Suprapubic skin (tissue), 4 donors: ENCODE measurements at places on chromosomes 11 and 22.

DNA sequence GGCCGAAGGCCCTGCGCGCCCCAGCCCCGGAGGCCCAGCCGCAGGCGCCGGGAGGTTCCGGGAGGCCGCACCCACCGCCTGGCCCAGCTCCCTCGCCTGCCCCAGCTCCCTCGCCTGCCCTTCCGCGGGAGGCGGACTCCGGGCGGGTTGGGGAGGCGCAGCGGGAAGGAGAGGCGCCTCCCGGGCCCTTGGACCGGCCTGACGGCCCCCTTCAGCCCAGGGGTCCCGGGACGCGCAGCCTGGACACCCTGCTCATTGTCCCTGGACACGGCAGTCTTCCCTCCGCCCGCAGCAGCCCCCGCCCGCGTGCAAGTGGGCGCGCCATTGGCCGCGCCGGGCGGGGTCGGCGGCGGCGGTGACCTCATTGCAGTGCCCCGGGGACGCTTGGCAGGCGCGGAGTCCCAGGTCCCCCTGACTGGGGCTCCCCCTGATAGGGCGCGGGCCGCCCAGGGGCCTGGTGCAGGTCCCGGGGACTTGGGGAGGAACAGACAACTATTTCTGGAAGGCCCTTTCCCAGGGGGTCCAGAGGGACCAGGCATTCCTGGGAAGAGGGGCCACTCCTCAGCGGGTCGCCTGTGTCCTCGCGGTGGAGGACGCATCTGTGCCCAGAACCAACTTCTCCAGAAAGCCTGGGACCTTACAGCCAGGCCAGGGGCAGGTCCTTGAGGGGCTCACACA is 501 bp downstream of the CD151 start:
- H3K27ac ChIP-seq = peak overlapping the region; percentile 94
- peak overlapping the region; percentile 85 for H3K4me3 ChIP-seq
- peaks cover 22% of the 10 kb centered on the region for H3K36me3 ChIP-seq
- H3K4me1 ChIP-seq = peaks cover 73% of the 10 kb centered on the region

DNA sequence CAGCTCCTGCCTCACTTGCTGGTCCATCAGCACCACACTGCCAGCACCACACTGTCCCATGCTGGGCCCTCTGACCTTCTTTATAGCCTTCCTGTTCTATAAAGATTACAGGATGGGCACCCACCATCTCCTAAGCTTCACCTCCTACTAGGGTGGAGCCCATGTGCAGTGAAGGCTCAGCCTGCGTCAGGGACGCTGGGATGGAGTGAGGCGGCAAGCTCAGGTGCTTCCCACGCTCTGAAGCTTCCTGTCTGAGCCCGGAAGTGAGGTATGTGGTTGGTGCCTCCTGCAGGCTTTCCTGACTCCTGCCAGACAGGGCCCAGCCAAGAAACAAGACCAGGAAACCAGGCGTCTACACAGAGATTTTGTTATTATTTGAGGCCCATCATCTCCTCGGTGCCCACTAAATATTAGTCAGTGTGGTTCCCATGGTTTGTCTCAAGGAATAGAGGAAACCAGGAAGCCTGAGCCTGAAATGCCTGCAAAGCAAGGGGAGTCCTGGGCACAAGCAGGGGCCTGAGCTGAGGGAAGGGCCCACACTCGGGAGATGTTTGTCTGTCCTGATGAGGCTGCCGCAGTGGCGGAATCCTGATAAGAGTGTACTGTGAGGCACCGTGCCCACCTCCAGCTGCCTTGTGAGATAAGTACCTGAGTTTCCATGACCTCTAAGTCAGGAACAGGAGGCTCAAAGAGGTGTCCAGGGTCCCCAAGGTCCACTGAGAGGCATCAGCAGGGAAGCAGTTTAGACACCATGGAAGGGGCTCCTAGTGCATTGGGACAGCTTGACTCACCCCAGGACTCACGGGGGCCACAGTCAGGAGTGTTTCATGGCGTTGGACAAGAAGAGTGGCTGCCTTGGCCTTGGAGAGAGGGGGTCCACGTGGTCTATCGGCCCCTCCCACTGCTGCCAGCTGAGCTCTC is 22.0 kb downstream of the RSPH14 start:
- no peaks in the 10 kb centered on the region for H3K27me3 ChIP-seq
- no peak for DNase-seq
- H3K27ac ChIP-seq = no peak overlapping the region
- no peaks in the 10 kb centered on the region for H3K4me1 ChIP-seq

DNA sequence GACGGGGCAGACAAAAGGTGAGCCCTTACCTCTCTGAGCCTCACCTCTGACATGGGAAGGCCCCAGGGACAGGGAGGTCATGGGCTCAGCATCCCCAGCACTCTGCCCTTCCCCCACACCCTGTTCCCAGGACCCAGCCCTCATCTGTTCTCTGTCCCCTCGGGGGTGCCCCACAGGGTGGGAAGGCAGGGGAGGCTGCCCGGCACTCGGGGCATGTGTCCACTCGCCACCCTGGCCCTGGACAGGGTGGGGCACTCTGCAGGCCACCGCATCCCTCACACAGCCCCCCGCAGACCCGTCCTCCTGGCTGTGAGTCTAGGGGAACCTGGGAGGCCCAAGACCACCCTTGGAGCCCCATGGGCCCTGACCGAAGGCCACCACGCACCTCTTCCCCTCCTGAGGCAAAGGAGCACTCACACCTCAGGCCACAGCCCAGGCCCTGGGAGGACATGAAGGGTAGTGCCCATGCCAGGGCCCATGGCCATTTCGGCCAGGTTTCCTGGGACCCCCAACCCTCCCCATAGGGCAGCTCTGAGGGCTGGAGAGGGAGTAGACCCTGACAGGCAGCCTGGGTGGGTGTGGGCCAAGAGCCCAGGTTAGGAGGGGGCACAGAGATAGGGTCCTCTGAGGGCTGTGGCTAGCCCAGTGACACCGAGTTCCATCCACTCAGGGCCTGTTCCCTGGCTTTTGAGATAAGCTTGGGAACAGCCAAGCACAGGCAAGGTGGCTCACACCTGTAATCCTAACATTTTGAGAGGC is 193.1 kb downstream of the IGLL1 start:
- H3K4me3 ChIP-seq = no peak overlapping the region
- peaks cover 8% of the 10 kb centered on the region for H3K4me1 ChIP-seq
- H3K27me3 ChIP-seq = peaks cover 6% of the 10 kb centered on the region
- no peak for DNase-seq

- H3K4me1 ChIP-seq = no peaks in the 10 kb centered on the region
- H3K27ac ChIP-seq = no peak overlapping the region
- no peak for DNase-seq
- no peak overlapping the region for H3K4me3 ChIP-seq
- H3K27me3 ChIP-seq = peaks cover 5% of the 10 kb centered on the region
These were observed 250.4 kb upstream of the SORL1-AS1 start for GRCh38 chr11:121703201-121703600.

GRCh38 chr11:96045622-96046456 is 121.9 kb upstream of the MTMR2 start:
- H3K27ac ChIP-seq = peak overlapping the region; percentile 63
- H3K27me3 ChIP-seq = no peaks in the 10 kb centered on the region
- peaks cover 23% of the 10 kb centered on the region for H3K4me1 ChIP-seq
- peak overlapping the region; percentile 20 for H3K4me3 ChIP-seq
- no peak for DNase-seq

GRCh38 chr11:23423656-23424055 is 563.4 kb upstream of the CCDC179 start:
- no peaks in the 10 kb centered on the region for H3K4me1 ChIP-seq
- no peaks in the 10 kb centered on the region for H3K27me3 ChIP-seq
- no peaks in the 10 kb centered on the region for H3K36me3 ChIP-seq

GRCh38 chr11:12186701-12187100 is 76.3 kb downstream of the MICAL2 start:
- no peak overlapping the region for H3K4me3 ChIP-seq
- no peaks in the 10 kb centered on the region for H3K27me3 ChIP-seq
- H3K36me3 ChIP-seq = no peaks in the 10 kb centered on the region
- H3K27ac ChIP-seq = no peak overlapping the region

GRCh38 chr11:8219257-8220021 is 44.2 kb downstream of the LMO1 start:
- peaks cover 5% of the 10 kb centered on the region for H3K4me1 ChIP-seq
- no peak for DNase-seq
- no peaks in the 10 kb centered on the region for H3K36me3 ChIP-seq
- no peaks in the 10 kb centered on the region for H3K27me3 ChIP-seq

- H3K4me3 ChIP-seq = peak overlapping the region; percentile 95
- H3K27me3 ChIP-seq = no peaks in the 10 kb centered on the region
- peaks cover 59% of the 10 kb centered on the region for H3K4me1 ChIP-seq
- no peaks in the 10 kb centered on the region for H3K36me3 ChIP-seq
These were observed 816 bp upstream of the PHRF1 start for GRCh38 chr11:575313-575995.

GRCh38 chr11:9802291-9802861 is 138.5 kb downstream of the SWAP70 start:
- peaks cover 27% of the 10 kb centered on the region for H3K4me1 ChIP-seq
- no peaks in the 10 kb centered on the region for H3K27me3 ChIP-seq
- H3K4me3 ChIP-seq = no peak overlapping the region
- H3K36me3 ChIP-seq = peaks cover 6% of the 10 kb centered on the region
- DNase-seq = no peak

- H3K36me3 ChIP-seq = no peaks in the 10 kb centered on the region
- no peak overlapping the region for H3K4me3 ChIP-seq
- no peak overlapping the region for H3K27ac ChIP-seq
- no peaks in the 10 kb centered on the region for H3K27me3 ChIP-seq
These were observed 84.8 kb downstream of the SNX19 start for GRCh38 chr11:130831506-130831905.

- H3K4me1 ChIP-seq = peaks cover 4% of the 10 kb centered on the region
- no peak overlapping the region for H3K27ac ChIP-seq
- peak; percentile 36 for DNase-seq
- H3K4me3 ChIP-seq = no peak overlapping the region
- no peaks in the 10 kb centered on the region for H3K36me3 ChIP-seq
- H3K27me3 ChIP-seq = peaks cover 86% of the 10 kb centered on the region
These were observed 80.3 kb upstream of the SHISAL1 start for GRCh38 chr22:44393066-44393465.

DNA sequence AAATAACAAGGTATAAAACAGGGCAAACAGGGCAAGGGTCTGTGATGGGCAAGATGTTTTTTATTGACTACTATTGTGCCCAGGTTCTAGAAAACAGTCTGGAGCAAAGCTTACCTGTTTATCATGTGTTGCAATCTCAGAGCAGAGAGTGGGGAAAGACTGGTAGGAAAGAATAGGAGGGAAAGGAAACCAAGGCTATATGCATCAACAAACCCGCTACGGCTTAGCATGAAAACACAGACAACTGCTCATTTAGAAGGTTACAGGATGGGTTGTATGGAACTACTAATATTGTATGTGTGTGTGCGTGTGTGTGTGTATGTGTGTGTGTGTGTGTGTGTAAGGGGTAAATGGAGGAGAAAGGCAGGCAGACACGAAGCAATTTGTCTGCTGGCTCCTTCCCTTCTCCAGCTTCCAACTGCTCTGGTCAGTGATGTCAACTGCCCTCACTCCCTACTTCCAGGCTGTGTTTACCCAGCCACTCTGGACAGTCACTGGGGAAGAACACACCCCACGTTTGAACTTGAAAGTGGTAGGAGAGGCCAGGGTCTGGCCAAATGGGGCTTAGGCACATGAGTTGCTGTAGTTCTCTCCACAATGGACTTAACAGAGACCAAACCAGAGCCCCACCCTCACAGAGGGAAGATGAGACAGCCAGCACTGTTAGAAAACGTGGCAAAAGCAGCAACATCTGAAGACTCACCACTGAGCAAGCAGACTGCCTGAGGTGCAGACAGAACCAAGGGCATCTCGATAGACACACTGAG is 47.0 kb downstream of the GAB2 start:
- no peak overlapping the region for H3K4me3 ChIP-seq
- no peak for DNase-seq
- H3K27me3 ChIP-seq = no peaks in the 10 kb centered on the region
- peaks cover 14% of the 10 kb centered on the region for H3K4me1 ChIP-seq
- H3K27ac ChIP-seq = no peak overlapping the region
- no peaks in the 10 kb centered on the region for H3K36me3 ChIP-seq

DNA sequence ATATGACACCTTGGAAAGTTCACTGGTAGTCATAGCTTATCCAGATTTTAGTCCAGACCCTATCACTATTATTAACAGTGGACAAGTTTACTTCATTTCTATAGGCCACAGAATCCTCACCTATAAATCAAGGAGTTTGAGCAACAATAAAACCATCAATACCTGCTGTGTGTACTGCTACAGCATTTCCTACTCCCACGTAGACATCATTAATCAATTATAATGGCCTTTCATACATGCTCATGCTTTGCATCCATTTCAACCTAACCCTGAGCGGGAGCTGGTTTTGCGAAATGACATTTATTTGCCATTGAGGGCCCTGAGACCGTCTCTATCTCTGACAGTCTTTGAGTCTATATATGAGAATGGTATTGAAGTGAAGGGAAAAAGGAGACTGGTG is 312.3 kb downstream of the FAT3 start:
- no peak overlapping the region for H3K27ac ChIP-seq
- H3K4me1 ChIP-seq = no peaks in the 10 kb centered on the region
- H3K36me3 ChIP-seq = no peaks in the 10 kb centered on the region
- H3K27me3 ChIP-seq = no peaks in the 10 kb centered on the region
- H3K4me3 ChIP-seq = no peak overlapping the region

DNA sequence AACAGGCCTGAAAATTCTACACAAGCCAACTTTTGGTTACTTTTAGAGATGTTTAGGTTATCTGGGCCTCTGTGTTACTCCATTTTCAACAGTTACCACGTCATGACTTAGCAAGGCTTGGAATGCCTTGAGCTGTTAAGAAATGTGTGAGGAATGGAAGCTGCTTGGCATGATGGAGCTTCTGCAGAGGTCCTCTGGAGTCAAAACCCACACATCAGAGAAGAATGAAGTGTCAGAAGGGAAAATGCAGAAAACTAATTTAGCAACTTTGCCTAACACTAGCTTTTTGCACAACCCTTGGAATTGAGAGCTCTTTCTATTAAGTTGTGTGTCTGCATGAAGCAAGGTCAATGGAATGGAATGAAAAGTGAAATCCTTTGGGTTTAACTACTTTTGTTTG is 27.4 kb downstream of the FAT3 start:
- no peak overlapping the region for H3K27ac ChIP-seq
- DNase-seq = no peak
- no peaks in the 10 kb centered on the region for H3K27me3 ChIP-seq
- no peaks in the 10 kb centered on the region for H3K36me3 ChIP-seq

GRCh38 chr11:72331761-72332160 is 87.8 kb upstream of the PHOX2A start:
- H3K4me3 ChIP-seq = no peak overlapping the region
- no peaks in the 10 kb centered on the region for H3K4me1 ChIP-seq
- no peaks in the 10 kb centered on the region for H3K36me3 ChIP-seq
- no peak overlapping the region for H3K27ac ChIP-seq
